ENCODE measurements at places on chromosomes 6 and 20. TPM values are rescaled to one million over a fixed set of nuclear protein-coding genes. Genes with fewer than 3 reads are reported as not detected.

Gene TAAR1
- total RNA-seq = not detected

Gene FNDC1
- 0.87 TPM for total RNA-seq

Gene C20orf144
- total RNA-seq = 40.0 TPM

Gene EPPIN
- 222 TPM for total RNA-seq

Gene CCN5
- total RNA-seq = 152 TPM

Gene CDSN
- total RNA-seq = not detected

Gene SLC17A9
- 3.2 TPM for total RNA-seq

Gene TCF21
- 2.8 TPM for total RNA-seq

Gene SLC17A1
- 0.99 TPM for total RNA-seq

Gene GTPBP2
- total RNA-seq = 64.7 TPM

Gene C20orf96
- total RNA-seq = 16.7 TPM

Gene LINC00237
- not detected for total RNA-seq

Gene LZTS3
- total RNA-seq = 16.8 TPM

Gene IL17A
- total RNA-seq = not detected

Gene KIF25
- total RNA-seq = 1.6 TPM

Gene SPATA25
- total RNA-seq = 14.9 TPM

Gene DEFB132
- not detected for total RNA-seq

Gene GHRH
- not detected for total RNA-seq

Gene LY6G5B
- 15.9 TPM for total RNA-seq

Gene SEL1L2
- 10.0 TPM for total RNA-seq

Gene RFX6
- total RNA-seq = 0.93 TPM

Gene LHFPL5
- 0.24 TPM for total RNA-seq

Gene OR2J3
- 2.9 TPM for total RNA-seq

Gene MAS1L
- total RNA-seq = not detected

Gene ZNF311
- total RNA-seq = 5.0 TPM

Gene LGSN
- 0.62 TPM for total RNA-seq

Gene PPARD
- 23.0 TPM for total RNA-seq

Gene NKX2-4
- total RNA-seq = 5.1 TPM

Gene BPIFA2
- total RNA-seq = not detected

Gene UNC5CL
- 2.0 TPM for total RNA-seq

Gene TRIM40
- total RNA-seq = 0.79 TPM

Gene ELOVL4
- 8.8 TPM for total RNA-seq

Gene CALHM5
- total RNA-seq = 2.0 TPM

Gene WFDC5
- 1.4 TPM for total RNA-seq

Gene RIPOR2
- 3.7 TPM for total RNA-seq

Gene CST4
- total RNA-seq = not detected

Gene FOXO3
- 112 TPM for total RNA-seq

Gene PRR3
- 11.2 TPM for total RNA-seq

Gene SLC22A2
- 0.99 TPM for total RNA-seq

Gene FAM217A
- 30.6 TPM for total RNA-seq
